ENCODE measurements at places on chromosomes 16 and 17.
A peak's percentile ranks its signal among the peaks of the same experiment; 100 is the strongest.

GRCh38 chr16:79651363-79651762, 50.8 kb upstream of the MAF start:
- peak; percentile 57 for DNase-seq

- no peak for DNase-seq
These were observed 5.8 kb downstream of the MPRIP start for GRCh38 chr17:17048106-17048505.

DNA sequence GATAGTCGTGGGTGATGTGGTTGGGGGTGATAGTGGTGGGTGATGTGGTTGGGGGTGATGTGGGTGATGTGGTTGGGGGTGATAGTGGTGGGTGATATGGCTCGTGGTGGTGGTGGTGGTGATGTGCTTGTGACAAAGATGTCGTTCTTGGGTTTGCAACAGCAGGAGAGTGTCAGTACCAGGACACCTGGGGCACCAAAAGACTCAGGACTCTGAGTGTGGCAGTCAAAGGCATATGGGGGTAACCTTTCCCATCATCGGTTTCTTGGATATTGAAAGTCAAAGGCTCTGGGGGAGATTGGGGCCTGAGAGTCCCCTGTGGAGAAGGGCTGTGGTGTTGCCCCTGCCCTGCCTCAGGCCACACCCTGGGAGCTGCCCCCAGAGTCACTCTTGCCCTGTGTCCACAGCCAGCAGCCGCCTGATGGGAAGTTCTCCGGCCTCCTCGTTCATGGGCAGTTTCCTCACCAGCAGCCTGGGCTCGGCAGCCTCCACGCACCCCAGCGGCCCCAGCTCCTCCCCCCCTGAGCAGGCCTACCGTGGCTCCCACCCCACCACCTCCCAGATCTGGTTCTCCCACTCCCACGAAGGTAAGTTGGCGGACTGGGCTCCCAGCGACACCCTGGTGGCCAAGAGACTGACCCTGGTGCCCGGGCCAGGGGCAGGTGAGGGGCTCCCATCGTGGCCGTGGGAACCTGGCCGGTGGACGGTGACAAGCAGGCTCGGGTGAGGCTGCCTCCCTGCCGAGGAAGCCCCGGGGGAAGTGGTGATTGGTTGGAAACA, 31.3 kb downstream of the BAHCC1 start:
- no peak for DNase-seq

DNA sequence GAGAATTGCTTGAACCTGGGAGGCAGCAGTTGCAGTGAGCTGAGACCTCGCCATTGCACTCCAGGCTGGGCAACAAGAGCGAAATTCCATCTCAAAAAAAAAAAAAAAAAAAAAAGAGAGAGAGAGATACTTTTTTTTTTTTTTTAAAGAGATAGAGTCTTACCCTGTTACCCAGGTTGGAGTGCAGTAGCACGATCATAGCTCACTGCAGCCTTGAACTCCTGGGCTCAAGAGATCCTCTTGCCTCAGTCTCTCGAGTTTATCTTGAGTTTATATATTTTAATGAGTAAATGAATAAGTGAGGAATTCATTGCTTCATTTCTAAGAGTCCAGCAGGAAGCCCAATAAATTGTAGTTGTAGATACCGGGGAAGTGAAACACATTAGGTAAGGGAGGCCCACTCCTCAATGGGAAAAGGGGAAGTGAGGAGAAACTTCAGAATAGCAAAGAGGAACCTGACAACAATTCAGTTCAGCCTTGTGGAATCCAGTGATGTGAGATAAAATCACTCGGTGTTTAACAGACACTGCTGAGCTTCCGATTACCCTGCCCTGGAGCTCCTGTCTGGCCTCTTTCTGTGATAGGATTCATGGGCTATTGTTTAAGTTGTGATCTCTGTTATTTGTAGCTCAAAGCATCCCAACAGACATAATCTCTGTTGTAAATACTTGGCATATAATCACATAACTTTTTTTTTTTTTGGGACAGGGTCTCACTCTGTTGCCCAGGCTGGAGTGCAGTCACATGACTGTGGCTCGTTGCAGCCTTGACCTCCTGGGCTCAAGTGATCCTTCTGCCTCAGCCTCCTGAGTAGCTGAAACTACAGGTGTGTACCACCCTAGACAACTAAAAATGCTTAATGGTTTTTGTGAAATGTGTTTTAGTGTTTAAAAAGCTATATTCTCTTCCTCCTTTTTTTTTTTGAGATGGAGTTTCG, 15.8 kb upstream of the ITGAM start:
- DNase-seq = no peak

- DNase-seq = no peak
These were observed 47.6 kb downstream of the MYH13 start for GRCh38 chr17:10325031-10325695.

DNA sequence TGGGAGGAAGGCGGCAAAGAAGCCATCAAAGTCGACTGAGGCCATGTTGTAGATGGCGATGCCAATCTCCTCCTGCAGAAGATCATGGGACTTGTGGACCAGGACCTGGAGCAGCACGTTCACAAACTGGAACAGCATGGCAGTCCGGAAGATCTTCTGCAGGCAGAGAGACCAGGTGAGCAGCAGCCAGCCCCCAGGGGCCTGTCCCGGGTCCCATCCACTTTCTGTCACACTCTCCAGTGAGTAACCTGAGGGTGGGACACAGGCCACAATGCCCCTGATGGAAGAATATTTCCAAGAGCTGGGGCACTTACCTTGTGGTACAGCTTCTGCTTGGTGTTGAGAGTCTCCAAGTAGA, 38.0 kb upstream of the GSG1L start:
- no peak for DNase-seq

- DNase-seq = no peak
These were observed 107.1 kb downstream of the SNX29 start for GRCh38 chr16:12083631-12084030.

GRCh38 chr16:89442588-89442987, 47.8 kb downstream of the ANKRD11 start:
- no peak for DNase-seq

DNA sequence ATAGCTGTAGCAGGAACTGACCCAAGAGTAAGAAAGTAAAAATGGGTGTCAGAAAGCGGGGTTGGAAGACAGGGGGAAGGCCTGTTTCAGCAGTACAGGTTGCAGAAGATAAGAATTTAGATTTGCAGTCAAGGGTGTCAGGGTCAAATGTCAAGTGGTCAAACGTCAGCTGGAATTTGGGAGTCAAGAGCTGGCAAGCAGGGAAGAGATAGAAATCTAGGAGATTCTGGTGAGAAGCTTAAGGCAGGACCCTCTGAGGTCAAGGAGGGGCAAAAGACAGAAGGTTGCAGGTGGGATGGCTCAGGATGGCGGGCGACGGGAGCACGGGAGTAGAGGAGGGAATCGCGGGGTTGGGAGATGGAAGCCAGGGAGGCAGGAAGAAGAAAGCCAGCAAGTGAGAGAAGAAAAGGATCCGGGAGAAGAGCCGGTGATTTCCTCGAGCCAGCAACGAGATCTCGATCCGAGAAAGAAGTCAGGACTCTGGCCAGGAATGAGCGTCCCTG, 335 bp downstream of the SLC25A35 start:
- DNase-seq = no peak

DNA sequence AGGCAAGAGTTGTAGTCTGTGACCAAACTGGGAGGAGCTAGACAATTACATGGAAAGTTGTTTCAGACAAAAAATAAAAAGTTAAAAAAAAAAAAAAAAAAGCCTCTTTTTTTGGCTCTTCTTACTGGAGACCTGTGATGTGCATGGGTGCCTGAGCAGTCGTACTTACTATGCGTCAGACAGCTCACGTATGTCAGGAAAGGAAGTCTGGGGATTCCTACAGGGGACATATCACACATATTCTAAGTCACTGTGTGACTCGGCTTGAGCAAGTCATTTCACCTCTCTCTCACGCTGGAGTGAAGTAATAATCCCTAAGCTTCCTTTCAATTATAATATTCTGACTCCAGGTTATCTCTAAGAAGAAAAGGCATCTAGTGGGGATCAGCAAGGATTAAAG, 6.0 kb downstream of the SLFN14 start:
- DNase-seq = no peak

GRCh38 chr17:8991514-8992285, 26.2 kb upstream of the PIK3R5 start:
- DNase-seq = peak; percentile 77

- no peak for DNase-seq
These were observed 14.6 kb downstream of the ADCY7 start for GRCh38 chr16:50280932-50281331.

DNA sequence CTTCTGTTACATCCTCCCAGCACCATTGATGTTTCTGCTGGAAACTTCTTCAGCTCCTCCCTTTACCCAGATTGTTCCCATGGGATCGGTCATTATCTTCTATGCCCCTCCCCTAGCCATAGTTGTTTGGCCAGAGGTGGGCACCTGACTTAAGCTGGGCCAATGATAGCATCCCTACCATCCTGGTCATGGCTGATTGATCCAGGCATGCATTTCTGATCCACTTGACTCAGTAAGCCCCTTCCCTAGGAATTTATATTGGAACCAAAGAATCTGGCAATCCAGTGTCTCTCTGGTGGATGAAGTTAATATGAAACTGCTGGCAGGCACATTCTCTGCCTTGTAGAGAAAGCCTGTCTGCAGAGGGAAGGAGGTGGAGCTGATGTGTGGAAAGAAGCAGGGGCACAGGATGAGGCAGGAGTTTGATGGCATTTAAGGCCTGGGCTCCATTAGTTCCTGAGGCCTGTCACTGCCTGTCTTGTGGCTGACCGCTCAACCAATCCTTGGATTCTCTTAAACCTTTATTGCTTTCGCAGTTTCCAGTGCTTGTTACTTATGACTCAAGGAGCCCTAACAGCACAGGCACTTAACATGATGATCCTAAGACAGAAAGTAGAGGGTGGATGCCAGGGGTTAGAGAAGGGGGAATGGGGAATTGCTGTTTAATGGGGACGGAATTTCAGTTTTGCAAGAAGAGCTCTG, 152.4 kb downstream of the ABCC12 start:
- peak; percentile 11 for DNase-seq

GRCh38 chr17:6994666-6995256, 1.1 kb upstream of the ALOX12 start:
- no peak for DNase-seq

DNA sequence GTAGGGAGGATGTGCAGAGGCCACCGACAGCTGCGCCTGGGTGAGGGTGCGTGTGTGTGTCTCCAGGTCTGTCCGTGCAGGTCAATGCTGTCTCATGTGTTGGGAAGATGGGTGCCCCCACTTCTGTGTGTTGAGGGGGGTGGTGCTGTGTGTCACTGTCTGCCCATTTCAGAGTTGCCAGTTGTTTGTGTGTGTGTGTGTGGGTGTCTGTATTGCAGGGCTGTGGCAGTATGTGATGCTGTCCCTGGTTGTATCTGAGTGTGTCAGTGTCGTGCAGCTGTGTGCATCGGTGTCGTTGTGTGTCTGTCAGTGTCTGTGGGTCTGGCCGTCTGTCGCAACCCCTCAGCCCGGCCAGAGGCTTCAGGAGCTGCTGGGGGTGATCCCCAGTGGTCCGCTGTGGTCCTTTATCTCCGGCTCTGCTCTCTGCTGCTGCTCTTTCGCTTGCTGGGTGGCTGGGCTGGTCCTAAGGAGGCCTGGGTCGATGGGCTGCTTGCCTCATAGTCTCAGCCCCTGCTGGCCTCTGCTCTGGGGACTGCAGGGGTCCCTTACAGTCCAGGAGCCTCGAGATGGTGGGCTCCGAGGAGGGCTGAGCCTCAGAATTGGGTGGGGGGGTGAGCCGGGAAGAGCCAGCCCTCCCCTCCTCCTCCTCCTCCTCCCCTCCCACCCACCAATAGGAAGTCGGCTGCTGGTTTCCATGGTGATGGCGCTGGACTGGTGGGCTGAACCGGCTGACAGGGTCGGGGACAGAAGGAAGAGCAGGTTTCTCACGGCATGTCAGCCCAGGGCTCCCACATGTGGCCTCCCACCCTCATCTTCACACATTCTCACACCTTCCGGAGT, at the start of gene TSPOAP1:
TSPOAP1 (minus strand) TSS at position 601 of the 840 bp plus-strand sequence. CDS start 875 bp downstream, outside the sequence.
- no peak for DNase-seq

GRCh38 chr17:19365833-19366636, 3.5 kb upstream of the B9D1 start:
- no peak for DNase-seq

DNA sequence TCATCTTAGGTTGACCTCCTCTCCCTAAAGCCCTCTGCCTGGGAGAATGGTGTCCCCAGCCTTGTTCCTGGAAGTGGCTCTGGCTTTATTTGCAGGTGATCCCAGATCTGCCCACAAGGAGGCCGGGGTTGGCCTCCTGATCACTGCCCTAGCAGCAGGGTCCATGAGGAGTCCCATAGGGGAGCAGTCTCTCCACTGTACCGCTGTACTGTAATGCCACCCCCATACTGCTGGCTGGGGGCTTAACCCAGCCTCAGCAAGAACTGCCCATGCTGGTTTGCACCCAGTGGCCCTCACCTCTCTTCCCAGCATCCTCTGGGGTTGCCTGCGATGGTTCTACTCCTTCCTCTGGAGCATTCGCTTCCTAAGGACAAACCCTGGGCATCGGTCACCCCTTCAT, 39.1 kb downstream of the PSME3IP1 start:
- DNase-seq = no peak

- no peak for DNase-seq
These were observed 21.7 kb downstream of the ACSF3 start for GRCh38 chr16:89115216-89115861.
